ENCODE measurements at places on chromosomes 6 and 20.

GRCh38 chr20:48673507-48673906, 154.3 kb downstream of the PREX1 start:
- no peak for DNase-seq

- no peak for DNase-seq
Measured at GRCh38 chr20:19115581-19115980, 96.9 kb upstream of the SLC24A3 start.

DNA sequence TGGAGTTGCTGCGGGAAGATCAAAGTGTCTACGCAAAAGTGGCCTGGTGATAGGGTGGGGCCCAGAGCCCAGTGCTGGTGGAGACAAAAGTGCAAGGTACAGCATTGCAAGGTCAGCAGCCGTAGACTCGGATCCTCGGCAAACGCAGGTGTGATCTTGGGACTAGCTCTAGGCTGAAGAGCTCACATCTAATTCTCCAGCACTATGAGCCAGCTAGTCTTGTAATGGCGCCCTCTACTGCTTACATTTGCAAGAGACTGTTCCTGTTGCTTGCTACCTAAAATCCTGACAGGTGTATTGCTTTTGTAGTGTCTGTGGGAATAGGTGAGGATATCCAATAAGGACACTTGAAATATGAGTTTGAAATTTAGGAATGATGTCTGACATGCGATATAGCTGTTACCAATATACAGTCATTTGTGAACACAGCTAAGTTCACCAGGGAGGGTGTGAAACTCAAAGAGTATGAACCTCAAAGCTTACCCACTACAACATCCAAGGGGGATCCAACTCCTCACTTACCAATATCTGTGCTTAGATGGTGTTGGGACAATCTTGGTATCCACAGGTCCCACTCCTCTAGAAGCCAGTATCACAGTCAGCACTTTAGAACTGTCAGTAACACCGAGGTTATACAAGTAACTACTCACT, 58.4 kb downstream of the PDE7B start:
- DNase-seq: peak; percentile 24

DNA sequence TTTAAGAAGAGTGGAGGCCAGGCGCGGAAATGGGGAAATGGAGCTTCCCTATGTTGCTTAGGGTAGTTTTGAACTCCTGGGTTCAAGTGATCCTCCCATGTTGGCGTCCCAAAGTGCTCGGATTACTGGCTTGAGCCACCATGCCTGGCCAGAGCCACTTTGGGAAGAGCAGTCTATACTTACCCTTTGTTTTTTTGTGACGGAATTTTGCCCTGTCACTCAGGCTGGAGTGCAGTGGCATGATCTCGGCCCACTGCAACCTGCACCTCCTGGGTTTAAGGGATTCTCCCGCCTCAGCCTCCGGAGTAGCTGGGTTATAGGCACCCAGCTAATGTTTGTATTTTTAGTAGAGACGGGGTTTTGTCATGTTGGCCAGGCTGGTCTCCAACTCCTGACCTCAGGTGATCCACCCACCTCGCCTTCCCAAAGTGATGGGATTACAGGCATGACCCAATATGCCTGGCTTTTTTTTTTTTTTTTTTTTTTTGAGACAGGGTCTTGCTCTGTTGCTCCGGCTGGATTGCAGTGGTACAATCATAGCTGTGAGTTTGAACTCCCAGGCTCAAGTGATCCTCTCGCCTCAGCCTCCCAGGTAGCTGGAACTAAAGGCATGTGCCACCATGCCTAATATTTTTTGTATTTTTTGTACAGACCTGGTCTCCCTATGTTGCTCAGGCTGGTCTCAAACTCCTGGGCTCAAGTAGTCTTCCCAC, 18.0 kb downstream of the PPP1R10 start:
- no peak for DNase-seq

GRCh38 chr6:137471986-137472385, 22.2 kb downstream of the OLIG3 start:
- DNase-seq: no peak

Data from NCI-H460 (cell line).